Glomerular endothelial cell (primary cell): ENCODE measurements at places on chromosomes 4 and X. TPM values are rescaled to one million over a fixed set of nuclear protein-coding genes. Genes with fewer than 3 reads are reported as not detected.

DNA sequence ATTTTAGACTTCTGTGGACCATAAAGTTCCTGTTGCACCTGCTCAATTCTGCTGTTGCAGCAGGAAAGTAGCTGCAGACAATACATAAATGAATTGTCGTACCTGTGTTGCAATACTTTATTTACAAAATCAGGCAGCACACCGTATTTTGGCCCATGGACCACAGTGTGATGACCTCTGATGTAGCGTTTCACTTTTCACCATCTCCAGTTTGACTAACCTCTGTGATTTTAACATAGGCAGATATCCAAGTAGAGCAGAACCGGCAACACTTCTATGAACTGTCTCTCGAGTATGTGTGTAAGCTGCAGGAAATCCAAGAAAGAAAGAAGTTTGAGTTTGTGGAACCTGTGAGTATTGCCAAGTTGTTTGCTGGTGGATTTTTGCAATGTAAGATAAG is 132.7 kb downstream of the ARHGAP10 start:
- no peak for DNase-seq

DNA sequence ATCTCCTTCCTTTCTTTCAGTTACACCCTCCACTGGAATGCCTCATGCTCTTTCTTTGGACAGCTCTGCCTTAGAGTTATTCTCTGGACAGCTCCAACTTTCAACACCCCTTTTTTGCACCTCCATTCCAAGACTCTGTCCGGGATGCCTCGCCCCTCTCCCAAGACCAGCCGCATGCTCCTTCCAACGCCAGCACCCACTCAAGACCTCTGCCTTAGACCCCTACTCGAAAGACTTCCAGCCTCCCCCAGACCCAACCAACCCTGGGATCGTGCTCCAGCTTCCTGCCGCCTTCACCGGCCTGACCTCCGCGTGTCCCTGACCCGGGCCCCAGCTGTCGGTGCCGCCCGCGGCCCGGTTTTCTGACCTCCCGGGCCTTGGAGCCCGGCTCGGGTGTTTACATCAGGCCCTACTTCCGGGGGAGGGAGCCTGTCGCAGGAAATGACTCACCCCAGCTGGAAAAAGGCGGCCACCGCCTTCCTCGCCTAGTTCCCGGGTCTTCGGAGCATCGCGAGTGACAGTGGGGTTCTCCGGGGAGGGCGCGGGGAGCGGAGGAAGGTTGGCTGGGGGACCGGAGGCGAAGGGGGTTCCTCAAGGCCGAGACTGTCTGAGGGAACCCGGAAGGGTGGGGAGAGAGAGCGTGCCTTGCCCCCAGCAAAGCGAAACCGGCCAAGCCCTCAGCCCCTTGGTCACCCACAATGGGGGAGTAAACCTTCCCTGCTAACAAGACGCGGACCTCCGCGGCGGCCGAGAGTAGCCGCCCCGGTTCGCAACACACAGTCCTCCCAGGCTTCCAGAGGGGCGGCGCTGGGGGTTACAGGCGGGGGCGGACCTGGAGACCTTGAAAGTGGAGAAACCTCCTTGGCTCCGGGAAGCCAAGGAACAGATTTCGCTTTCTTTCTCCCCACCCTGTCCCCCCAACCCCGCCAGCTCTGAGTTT is at the start of gene WDR45:
WDR45 (minus strand) TSS at position 399 of the 940 bp plus-strand sequence. CDS start 1,792 bp downstream, outside the sequence.
- no peak for DNase-seq

- no peak for DNase-seq
Measured at GRCh38 chr4:118326585-118326984, 26.2 kb downstream of the PRSS12 start.

GRCh38 chrX:2628751-2629315 is 62.3 kb upstream of the CD99 start:
- DNase-seq = no peak

The AFF2 gene
- total RNA-seq = 0.06 and 0.24 TPM in 2 replicates
